Activated naive CD8-positive, alpha-beta T cell treated with anti-CD3 and anti-CD28 coated beads, Interleukin-2, amount 10 ng/mL, durations not matched to agents 7 days and 5 days (primary cell): ENCODE measurements at places on chromosomes 7 and 10. TPM values are rescaled to one million over a fixed set of nuclear protein-coding genes. Genes with fewer than 3 reads are reported as not detected.

HOXA4 gene
- 0.17 TPM for total RNA-seq

GRCh38 chr10:6999232-6999925 lies 411.5 kb downstream of the SFMBT2 start:
- DNase-seq, result no peak

DNA sequence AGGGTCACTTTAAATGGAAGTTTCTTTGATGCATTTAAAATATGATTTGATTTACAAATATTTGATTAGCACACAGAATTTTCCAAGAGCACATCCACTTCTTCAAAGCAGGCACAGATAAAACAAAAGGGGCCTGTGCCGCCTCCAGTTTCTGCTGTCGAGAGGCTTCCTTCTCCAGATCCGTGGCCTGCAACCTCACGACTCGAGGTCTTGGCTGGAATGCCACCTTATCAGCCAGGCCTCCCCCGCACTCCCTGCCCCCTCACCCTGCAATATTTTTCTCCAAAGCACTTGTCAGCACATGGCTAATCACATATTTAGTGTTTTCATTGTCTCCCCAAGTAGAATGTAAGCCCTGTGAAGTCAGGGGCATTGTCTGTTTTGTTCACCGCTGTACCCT lies 12.5 kb downstream of the PYROXD2 start:
- DNase-seq, result no peak

- no peak for DNase-seq
These were observed 4.7 kb upstream of the ENTPD7 start for GRCh38 chr10:99654390-99655175.

TIMM23B gene
- 19.2 TPM for total RNA-seq

DNA sequence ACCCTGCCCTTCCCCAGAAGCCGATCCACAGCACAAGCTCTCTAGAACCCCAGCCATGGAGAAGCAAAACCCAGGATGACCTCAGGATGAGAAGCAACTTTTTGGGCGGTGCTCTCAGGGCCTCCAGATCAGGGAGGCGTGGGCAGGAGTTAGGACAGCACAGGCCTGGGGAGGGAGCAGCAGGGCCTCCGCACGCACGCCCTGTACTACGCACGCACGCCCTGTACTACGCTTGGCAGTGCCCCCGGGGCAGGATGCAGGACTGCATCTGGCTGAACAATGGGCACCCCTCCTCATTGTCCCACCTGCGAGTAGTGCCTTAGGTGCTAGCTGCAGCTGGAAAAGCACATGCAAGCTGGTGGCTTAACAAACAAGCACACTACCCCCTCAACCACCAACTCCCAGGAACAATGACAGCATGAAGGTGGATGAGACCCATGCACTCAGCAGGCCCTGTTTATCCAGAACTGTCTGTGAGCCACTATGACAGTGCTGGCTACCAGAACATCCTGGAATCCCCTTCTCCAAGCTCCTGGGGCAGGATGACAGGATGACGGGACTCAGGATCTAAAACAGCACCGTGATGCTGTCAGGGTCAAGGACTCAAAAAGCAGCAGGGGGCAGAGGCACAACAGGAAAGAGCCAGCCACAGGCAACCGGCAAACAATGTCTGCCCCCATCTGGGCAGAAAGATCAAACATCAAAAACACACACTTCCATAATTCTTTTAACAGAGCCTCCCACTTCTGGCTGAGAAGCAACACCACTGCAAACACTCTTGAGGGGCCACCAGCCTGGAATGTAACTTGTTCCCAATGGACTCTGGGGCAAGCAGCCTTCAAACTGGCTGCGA lies 11.8 kb downstream of the PODXL start:
- DNase-seq, result no peak

GRCh38 chr7:30433082-30433481 lies 45.5 kb downstream of the NOD1 start:
- no peak for DNase-seq

NUPR2 gene
- total RNA-seq, result not detected

- DNase-seq, result peak; percentile 41
These were observed 71.2 kb upstream of the FOXK1 start for GRCh38 chr7:4610768-4611467.

DOCK1 gene
- 0.06 TPM for total RNA-seq

IFT22 gene
- 6.1 TPM for total RNA-seq

GRCh38 chr7:138542183-138542582 lies 82.1 kb downstream of the TRIM24 start:
- no peak for DNase-seq

C10orf71 gene
- not detected for total RNA-seq

STEAP1B gene
- total RNA-seq, result 0.19 TPM

DNA sequence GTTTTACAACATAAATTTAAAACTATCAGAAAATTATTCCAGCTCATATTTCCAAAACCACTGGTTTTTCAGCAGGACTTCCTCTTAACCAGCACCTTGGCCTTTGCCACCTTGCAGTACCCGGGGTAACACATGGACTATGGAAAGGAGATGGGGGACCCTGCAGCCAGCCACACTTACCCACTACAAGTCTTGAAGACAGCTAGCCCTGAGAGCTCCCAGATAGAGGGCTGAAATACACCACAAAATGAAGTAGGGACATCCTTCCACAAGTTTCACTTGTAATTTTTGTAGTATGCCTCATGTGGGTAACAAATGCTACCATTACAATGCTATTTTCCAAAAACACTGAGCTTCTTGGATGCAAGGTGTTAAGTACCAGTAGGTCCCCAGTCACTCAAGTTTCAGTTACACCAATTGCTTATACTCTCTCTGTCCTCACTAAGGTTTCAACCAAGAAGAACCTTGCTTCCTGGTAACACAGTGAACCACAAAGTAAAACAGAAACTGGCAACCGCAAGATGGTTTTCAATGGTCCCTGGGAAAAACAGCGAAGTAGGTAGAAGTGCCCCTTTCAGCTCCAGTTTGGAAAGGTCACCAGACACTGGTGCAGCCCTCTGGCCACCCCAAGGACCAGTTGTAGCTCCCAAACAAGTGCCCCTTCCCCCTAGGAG lies 110.9 kb downstream of the SGMS1 start:
- DNase-seq, result peak; percentile 41

SPDYE11 gene
- not detected for total RNA-seq

GRCh38 chr7:24836084-24836483 lies 78.8 kb upstream of the GSDME start:
- no peak for DNase-seq

GLCCI1 gene
- total RNA-seq, result 30.0 TPM

DNA sequence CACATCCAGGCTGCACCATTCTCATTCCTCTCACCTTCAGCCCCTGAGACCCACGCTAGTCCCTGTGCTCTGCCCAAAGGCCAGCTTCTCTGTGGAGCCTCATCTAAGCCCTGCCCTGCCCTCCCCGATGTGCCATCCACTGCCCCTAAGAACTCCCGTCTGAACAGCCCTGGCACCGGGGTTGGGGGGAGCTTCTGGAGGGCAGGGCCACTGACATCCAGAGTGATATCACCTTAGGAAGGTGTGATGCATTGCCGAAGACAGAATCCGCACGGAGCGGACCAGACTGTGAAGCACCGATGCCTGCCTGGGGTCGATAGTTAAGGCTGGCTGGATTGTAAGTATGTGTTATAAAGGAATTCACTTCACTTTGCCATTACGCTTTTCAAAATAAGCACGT lies 511.0 kb downstream of the PTPRN2 start:
- no peak for DNase-seq

FBXL13 gene
- total RNA-seq, result 0.65 TPM

ITIH2 gene
- total RNA-seq, result not detected

DNA sequence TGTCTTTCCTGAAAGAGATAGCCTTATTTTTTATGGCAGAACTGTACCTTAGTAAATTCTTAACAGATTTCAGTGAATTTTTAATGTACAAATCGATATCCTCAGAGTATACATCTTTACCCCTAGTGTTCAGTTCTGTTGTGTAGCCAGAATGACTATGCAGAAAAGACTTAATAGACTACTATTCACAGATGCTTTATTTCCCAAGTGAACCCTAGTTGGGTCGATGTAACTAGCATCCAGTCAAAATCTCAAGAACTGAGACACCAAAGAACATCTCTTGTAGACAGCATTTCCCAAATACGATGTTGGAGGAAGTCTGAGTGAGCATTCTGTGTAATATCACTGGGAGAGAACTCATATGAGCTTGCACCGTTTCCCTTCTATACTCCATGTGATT lies 1.5 kb downstream of the AKR1C3 start:
- DNase-seq, result no peak

RPEL1 gene
- total RNA-seq, result not detected

- no peak for DNase-seq
These were observed 410.3 kb upstream of the ZWINT start for GRCh38 chr10:56771343-56771742.

- no peak for DNase-seq
These were observed 1.0 kb downstream of the UBTD1 start for GRCh38 chr10:97499561-97500296.

SEC24C gene
- 96.7 TPM for total RNA-seq
